Ureter (tissue), 1 donor: ENCODE measurements at places on chromosomes 16 and 17. TPM values are rescaled to one million over a fixed set of nuclear protein-coding genes. Genes with fewer than 3 reads are reported as not detected.

Gene KRTAP1-1
- not detected for total RNA-seq

Gene CDH5
- total RNA-seq = 25.8 TPM

Gene MLKL
- total RNA-seq = 26.6 TPM

Gene KRTAP3-2
- not detected for total RNA-seq

Gene PRSS36
- total RNA-seq = 1.1 TPM

Gene C17orf50
- not detected for total RNA-seq

Gene KRTAP4-6
- total RNA-seq = not detected

Gene NRN1L
- not detected for total RNA-seq

Gene SLC6A2
- 4.6 TPM for total RNA-seq

Gene EZH1
- total RNA-seq = 45.7 TPM

Gene TMEM92
- total RNA-seq = 3.0 TPM

Gene UMOD
- not detected for total RNA-seq

Gene LRRC37A
- 7.7 TPM for total RNA-seq

Gene FAM20A
- total RNA-seq = 13.8 TPM

Gene VTN
- total RNA-seq = 1.0 TPM

Gene FKBP10
- 42.0 TPM for total RNA-seq

Gene ZNF830
- total RNA-seq = 14.6 TPM

Gene HSPB9
- total RNA-seq = not detected

Gene FOXN1
- 1.5 TPM for total RNA-seq

Gene RNF135
- 22.3 TPM for total RNA-seq

Gene CORO6
- total RNA-seq = 23.3 TPM

Gene CPNE7
- total RNA-seq = 16.2 TPM

Gene WFIKKN1
- total RNA-seq = 0.65 TPM

Gene KRT13
- 2,358 TPM for total RNA-seq

Gene TMEM114
- not detected for total RNA-seq

Gene ACAP1
- total RNA-seq = 12.7 TPM

Gene COG1
- 47.1 TPM for total RNA-seq

Gene TOP2A
- 2.9 TPM for total RNA-seq

Gene CRAMP1
- 31.4 TPM for total RNA-seq

Gene SPATA22
- total RNA-seq = not detected

Gene RMI2
- total RNA-seq = 8.4 TPM

Gene IL17C
- not detected for total RNA-seq

Gene DPEP3
- not detected for total RNA-seq

Gene MT1F
- total RNA-seq = 8.7 TPM

Gene TMEM220
- total RNA-seq = 17.6 TPM

Gene SSTR5
- total RNA-seq = 0.47 TPM

Gene TP53TG3D
- total RNA-seq = not detected

Gene KLHL10
- 0.44 TPM for total RNA-seq

Gene GP2
- 0.49 TPM for total RNA-seq

Gene TRAP1
- total RNA-seq = 156 TPM

Gene KRTAP2-2
- not detected for total RNA-seq

Gene ODAD4
- 0.75 TPM for total RNA-seq

Gene TNFRSF13B
- 0.83 TPM for total RNA-seq

Gene TSPAN10
- 2.5 TPM for total RNA-seq

Gene FAM171A2
- 0.78 TPM for total RNA-seq

Gene SEPTIN1
- total RNA-seq = 8.2 TPM

Gene SBK1
- 0.49 TPM for total RNA-seq
